ENCODE measurements at places on chromosomes 2 and 18.
A peak's percentile ranks its signal among the peaks of the same experiment; 100 is the strongest.

DNA sequence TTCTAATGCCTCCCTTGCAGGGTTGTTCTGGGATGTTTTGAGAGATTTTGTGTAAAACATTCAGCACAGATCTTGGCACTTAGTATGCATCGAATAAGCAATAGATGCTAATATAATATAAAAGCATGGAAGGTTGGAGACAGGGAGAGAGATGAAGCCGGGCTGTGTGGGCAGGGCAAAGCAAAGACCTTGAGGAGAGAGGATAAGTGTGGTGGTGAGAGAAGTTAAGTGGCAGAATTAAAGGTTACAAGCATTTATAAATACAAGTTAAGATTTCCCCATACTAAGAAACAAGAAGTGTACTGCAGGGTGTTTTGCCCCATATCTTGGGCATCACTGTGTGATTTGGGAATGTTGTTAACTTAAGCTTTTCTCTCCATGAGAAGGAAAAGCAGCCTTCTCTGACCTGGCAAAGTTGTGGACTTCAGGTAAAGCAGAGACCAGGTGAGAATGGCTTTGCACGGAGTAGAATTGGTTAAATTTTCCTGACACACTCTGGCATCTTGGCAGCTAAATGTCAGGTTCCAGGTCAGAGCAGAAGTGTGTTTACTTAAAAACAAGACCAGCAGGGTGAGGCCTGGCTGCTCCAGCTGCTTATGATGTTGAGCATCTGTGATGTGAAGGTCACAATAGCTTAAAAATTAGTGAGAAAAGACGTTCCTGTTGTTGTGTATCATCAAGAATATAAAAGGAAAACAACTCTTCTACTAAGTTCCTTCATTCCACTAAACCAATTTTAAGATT is 288.5 kb upstream of the HNMT start:
- DNase-seq = no peak

- peak; percentile 85 for DNase-seq
Observed at GRCh38 chr2:200383380-200384110, 77.1 kb downstream of the SPATS2L start.

- peak; percentile 70 for DNase-seq
Observed at GRCh38 chr2:173580956-173581355, 226.3 kb downstream of the CDCA7 start.

- DNase-seq = no peak
Observed at GRCh38 chr2:38981670-38982357, 92.1 kb downstream of the ARHGEF33 start.
